ENCODE measurements at places on chromosomes 13 and 19.

GRCh38 chr13:23514076-23514475, 56.1 kb upstream of the TNFRSF19 start:
- no peak for DNase-seq

GRCh38 chr13:113207890-113208420, 514 bp downstream of the PCID2 start:
- DNase-seq: no peak

DNA sequence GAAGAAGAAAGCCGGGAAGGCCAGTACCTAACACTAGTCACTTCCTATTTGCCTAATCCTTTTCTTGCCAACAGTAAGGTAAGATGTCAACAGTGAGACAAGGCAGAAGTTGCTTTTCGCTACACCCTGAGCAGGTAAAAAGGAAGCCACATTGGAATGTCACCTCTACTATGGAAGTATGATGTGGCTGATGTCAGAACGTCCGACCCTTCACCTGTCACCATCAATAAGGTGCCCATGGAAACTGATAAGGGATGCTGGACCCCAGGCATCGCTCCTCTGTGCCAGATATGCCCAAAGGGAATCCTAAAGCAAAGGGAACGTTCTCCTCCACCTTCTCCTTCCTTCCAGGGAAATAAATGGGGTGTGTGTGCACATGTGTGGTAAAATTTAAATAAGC, 34.3 kb downstream of the COL4A1 start:
- no peak for DNase-seq

GRCh38 chr13:99045396-99045795, 67.5 kb upstream of the DOCK9 start:
- DNase-seq: no peak

GRCh38 chr13:112487127-112487517, 100.8 kb downstream of the TUBGCP3 start:
- no peak for DNase-seq

GRCh38 chr13:99311748-99312492, 4.7 kb upstream of the GPR183 start:
- no peak for DNase-seq

- DNase-seq: no peak
These were observed 583 bp downstream of the PCDH8 start for GRCh38 chr13:52847682-52848432.

GRCh38 chr13:77456271-77456670, 79.2 kb upstream of the SCEL start:
- DNase-seq: no peak

GRCh38 chr19:33263325-33264023, 37.8 kb upstream of the SLC7A10 start:
- DNase-seq: no peak

DNA sequence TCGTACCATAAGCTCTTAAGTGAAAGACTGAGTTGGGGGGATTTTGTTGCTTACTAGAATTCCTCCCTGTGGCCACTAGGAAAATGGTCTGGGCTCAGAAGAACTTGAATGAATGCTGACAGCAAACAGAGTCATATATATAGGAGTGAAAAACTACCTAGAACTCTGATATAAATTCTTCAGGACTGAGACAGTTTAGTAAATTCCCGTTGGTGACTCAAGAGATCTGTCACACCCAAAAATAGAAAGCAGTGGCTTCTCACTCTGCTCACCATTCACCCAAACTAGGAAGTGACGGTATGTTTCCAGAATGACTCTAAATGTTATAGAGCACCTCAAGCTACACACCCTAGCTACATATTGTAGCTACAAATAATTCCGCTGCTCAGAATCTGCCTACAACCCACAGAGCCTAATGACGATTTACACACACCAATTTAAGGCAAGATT, 116.2 kb downstream of the TBC1D4 start:
- DNase-seq: no peak

DNA sequence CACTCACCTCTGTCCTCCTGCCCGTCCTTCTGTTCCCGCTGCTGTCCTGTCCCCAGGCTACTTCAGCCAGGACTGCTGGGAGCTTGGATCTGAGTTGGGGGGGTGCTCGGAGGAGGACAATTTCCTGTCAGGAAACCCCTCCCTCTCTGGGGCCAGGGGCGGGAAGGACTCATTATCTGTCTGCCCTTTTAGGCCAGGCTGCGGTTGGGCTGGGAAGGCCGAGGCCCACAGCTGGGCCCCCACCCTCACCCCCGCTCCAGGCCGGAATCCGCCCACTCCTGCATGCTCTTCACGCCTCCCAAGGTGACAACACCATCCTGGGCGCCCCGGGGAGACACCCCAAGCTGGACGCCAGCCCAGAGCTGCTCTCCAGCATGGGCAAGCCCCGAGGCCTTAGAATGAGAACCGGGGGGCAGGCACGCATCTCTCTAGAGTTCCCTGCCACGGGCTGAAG, at the start of gene EXOC3L2:
Gene EXOC3L2 (minus strand): TSS at position 74 of the 454 bp plus-strand sequence. CDS start 6,362 bp downstream, outside the sequence.
- DNase-seq: no peak

GRCh38 chr19:7674010-7675005, 2.6 kb upstream of the MCEMP1 start:
- no peak for DNase-seq

DNA sequence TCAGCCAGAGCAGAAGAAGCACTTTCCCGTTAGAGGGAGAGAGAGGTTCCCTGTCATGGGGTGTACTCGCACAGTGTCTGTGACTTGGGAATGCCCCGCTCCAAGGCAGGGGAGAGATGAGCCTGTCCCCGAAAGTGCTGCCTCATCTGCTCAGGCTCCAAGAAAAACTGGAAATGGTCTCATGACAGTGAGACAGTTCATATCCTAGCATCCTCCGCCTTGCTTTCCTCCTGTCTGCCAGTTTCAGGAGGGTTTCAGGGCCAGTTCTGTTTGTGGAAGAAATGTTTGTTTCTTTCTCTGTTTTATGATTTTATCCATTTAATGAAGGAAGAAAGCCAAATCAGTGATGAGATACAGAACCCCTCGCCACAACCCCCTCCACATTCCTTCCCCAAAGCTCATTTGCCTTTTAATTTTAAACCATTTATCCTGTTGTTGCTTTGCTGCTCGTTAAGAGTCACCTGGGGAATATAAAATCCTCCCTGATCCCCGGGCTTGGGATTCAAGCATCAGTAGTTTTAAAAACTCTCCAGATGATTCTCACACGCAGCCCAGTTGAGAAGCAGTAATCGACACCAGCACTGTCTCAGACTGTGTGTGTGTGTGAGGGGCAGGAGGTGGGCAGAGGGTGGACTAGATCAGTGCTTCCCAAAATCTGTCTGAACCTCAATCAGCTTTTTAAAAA, 144.6 kb upstream of the UBL3 start:
- DNase-seq: no peak

DNA sequence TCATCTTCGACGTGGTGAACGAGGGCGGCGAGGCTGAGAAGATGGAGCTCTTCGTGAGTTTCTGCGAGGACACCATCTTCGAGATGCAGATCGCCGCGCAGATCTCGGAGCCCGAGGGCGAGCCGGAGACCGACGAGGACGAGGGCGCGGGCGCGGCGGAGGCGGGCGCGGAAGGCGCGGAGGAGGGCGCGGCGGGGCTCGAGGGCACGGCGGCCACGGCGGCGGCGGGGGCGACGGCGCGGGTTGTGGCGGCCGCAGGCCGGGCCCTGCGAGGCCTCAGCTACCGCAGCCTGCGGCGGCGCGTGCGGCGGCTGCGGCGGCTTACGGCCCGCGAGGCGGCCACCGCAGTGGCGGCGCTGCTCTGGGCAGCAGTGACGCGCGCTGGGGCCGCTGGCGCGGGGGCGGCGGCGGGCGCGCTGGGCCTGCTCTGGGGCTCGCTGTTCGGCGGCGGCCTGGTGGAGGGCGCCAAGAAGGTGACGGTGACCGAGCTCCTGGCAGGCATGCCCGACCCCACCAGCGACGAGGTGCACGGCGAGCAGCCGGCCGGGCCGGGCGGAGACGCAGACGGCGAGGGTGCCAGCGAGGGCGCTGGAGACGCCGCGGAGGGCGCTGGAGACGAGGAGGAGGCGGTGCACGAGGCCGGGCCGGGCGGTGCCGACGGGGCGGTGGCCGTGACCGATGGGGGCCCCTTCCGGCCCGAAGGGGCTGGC, 52.6 kb downstream of the MAP4K1 start:
- DNase-seq: peak; percentile 47

Measured in CD8-positive, alpha-beta T cell (primary cell).